ENCODE measurements at places on chromosomes 7 and 10.

GRCh38 chr10:91627344-91628102 is 5.3 kb downstream of the PPP1R3C start:
- DNase-seq, result no peak

DNA sequence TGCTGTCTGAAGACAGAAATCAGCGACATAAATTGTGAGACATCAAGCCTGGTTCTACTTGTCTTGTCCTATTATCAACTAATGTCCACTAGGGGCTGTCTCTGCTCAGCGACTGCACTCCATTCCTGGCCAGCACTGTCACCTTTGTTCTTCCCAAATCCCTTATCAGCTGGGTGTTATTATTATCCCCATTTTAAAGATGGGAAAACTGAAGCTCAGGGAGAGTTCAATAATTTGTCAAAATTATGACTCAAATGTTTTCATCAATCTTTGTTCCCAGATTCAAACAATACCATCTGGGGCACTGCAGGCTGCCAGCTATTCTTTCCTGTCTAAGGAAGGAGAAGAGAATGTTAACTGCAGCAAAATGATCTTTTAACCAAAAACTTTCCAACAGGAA is 431.6 kb upstream of the NFE2L3 start:
- no peak for DNase-seq

DNA sequence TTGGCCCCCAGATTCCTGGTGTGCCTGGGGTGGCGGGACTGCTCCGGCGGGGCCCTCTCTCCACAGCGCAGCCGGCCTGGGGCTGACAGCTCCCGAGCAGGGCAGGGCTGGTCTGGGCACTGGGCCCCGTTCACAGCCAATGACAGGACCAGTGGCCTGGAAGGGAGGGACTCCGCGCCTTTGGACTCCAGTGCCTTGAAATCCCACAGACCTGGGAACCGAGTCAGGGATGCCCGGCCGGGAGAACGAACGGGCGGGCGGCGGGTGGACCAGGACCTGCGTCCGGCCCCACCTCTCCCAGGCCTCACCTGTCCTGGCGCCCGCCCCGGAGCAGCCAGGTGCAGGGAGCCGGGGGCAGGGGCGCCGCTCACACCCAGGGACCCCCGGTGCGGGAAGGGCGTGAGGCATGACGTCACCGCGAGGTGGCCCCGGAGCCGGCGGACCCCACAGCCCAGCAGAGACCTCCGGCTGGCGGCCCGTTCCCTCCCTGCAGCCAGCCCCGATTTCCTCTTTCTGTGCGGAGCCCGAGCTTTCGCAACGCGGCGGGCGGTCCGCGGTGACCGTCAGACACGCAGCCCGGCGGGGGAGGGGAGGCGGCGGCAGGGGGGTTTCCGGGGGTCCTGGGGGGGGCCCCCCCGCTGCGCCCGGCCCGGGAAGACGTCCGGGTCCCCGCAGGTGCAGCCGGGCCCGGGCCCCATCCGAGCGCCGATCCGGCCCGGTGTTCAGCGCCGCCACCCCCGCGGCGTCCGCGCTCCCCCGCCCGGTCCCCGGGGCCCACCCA is 743 bp downstream of the ADAP1 start:
- DNase-seq, result no peak

DNA sequence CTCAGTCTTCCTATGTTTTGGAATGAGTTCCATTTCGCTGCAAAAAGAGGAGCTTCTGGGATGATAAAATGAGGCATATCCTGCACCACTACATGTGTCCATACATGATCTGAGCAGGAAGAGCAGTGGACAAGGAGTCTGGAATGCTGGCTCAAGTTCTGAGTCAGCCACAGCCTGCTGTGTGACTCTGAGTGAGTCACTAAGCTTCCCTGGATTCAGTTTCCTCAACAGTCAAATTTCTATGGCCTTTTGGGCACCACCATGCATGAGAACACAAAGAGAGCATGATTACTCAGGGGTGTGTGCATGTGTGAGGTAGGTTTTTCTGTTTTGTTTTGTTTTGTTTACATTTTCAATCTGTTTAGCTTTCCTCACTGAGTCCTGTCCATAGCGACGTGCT is 254.6 kb downstream of the ANKRD30A start:
- DNase-seq, result no peak

Measured in GM04504 (cell line).